Activated T-cell treated with anti-CD3 and anti-CD28 coated beads, Interleukin-2, amount 50 U/mL, for 4 hours (primary cell): ENCODE measurements at places on chromosomes 16 and 17.

GRCh38 chr17:75777296-75777922 lies 7.2 kb upstream of the UNK start:
- DNase-seq: no peak

GRCh38 chr16:65002265-65002664 lies 119.6 kb downstream of the CDH11 start:
- DNase-seq: no peak

DNA sequence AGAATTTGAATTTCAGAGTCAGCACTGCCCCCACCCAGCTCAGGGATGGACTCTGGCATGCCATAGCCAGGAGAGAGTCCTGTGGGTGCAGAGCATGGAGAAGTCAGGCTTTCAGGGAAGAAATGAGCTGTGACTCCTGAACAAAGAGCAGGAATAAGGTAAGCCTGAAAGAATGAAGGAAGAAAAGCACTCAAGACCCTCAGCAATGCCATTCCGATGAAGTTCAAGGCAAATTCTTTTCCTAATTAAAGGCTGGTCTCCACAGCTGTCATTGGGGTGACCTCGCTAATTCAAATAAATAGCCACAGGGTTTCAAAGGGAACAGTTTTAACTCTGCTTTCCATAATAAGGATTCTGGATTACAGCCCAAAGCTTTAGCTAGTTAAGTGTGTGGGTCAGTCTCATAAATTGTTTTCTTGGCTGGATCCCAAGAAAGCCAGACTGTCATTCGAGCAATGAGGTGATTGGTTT lies 31.7 kb downstream of the TOM1L2 start:
- no peak for DNase-seq

DNA sequence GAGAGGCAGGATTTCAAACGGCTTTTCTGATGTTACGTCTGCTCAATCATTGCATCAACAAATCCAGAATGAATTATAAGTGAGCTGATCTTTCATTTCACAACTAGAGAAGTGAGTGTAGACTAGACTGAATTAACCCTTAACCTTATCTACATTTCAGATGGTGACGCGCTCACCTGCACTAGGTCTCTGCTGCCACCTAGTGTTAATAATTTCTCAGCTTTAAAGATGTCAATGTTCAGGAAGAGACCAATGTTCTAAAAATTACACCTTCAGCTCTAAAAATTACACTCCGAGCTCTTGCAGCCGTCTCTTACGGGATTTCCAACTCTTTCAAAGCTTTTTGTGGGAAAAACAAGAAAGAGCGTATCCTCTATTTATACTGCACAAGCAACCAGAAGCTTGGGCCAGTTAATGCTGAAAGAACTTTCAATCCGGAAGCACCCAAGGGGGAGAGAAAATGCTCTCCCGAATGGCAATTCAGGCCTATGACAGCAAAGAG lies 88.2 kb upstream of the FA2H start:
- DNase-seq: no peak

DNA sequence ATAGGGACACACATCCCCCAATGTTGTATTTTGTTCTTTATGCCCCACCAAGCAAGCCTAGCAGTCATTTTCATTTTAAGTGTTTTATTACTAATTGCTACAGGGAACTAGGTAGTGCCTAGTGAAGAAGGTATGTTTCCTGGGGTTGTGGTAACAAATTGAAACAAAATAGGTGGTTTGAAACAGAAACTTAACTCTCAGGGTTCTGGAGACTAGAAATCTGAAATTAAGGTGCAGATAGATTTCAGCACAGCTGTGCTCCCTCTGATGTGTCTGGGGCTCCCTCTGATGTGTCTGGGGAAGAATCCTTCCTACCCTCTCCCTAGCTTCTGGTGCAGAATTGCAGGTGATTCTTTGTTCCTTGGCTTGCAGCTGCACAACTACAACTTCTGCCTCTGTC lies 390.1 kb downstream of the ZFHX3 start:
- DNase-seq: no peak

DNA sequence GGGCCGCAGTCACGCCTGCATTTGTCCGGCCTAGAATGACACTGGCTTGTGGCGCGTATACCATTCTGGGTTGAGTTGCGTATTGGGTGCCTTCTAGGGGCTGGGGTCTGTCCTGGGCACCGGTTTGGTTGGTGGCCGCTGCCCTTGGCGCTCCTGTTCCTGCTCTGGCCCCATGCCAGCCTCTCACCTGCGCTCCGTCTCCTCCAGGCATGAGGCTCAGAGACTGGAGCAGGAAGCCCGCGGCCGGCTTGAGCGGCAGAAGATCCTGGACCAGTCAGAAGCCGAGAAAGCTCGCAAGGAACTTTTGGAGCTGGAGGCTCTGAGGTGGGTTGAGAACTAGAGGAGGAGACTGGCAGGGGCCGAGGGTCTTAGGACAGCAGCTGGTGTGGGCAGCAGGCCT lies 17.4 kb downstream of the CDIPT start:
- no peak for DNase-seq

DNA sequence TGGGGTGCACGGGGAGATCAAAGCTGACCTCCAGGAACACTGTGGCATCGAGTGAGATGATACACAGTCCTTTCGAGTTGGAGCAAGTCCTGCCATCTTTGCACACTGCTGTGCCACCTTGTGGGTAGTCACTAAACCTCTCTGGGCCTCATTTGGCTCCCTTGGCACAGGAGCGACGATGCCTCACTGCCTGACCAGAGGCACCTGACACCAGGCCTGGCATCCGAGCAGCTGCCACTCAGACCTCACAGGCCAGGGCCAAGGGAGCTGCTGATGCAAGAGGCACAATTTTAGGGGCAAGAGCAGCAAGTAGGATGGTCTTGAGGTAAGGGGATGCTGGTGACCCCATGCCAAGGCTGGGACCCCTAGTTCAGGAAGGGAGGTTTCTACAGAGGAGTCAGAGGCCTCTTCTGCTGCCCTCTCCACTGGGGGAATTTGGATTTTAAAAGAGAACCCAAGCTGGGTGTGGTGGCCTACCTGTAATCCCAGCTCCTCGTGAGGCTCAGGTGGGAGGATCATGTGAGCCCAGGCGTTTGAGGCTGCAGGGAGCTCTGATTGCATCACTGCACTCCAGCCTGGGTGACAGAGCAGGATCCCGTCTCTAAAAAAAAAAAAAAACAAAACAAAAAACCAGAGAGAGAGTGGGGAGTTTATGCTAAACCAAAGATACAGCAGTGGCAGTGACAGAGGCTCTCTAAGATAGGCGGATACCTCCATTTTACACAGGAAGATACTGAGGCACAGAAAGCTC lies 6.7 kb upstream of the ADGRG1 start:
- DNase-seq: no peak

DNA sequence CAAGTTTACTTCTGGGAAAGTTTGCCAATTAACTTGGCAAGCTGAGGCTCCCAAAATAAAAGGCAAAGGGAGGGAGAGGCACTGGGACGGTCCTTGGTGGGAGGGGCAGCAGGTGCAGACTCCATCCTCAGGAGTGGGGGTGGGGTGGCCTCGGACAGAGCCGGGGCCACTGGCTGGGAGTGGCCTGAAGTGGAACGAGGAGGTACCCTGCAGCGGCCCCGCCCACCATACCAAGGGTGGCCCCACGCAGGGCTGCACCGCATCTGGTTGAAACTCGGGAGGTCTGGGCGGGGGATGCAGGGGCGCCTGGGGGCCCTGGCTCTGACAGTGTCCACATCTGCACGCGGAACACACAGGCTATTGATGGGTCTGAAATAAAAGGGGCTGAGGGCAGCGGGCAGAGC lies 42.4 kb upstream of the SLC38A10 start:
- DNase-seq: no peak

DNA sequence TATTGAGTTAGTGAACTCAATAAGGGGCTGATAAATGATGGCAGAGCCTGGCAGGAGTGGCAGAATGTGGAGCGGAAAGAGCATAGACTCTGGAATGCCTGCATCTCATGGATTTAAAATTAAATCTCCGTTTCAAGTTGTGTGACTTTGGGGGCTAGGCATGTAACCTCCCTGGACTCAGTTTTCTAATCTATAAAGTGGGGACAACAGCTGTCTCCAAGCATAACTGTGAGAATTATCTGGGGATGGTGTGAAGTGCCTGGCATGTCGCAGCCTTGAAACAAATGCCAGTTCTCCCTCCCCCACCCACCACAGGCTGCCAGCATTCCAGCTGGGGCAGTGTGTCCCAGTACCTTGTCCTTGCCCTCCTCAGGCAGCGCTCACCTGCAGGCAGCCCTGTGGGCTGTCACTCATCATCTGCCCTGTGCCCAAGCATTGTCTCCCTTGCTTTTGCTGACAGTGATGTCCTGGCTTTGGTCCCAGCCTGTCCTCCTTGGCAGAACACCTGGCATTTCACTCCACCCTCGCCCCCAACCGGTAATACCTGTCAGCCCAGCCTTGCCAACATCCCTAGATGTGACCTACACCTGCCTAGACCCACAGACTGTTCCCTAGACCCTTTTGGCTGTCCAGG lies 129.6 kb downstream of the MRM1 start:
- DNase-seq: no peak

- no peak for DNase-seq
These were observed 15.5 kb downstream of the SNX11 start for GRCh38 chr17:48123111-48123510.

DNA sequence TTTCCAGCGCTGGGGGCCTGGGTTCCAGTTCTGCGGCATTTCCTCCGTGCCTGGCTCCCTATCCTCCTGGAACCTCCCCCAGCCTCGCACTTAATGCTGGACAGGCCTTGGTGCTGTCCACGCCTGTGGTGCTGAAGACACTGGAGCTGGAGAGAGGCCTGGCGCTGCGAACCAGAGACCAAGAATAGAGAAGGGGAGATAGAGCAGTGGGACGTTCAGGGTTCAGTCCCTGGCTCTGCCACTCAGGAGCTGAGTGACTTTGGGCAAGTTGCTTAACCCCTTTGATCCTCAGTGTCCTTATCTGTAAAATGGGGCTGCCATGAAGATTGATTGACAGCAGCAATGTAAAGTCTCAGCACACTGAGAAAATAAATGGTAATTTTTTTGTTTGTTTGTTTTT lies 11.9 kb downstream of the SBK1 start:
- no peak for DNase-seq

DNA sequence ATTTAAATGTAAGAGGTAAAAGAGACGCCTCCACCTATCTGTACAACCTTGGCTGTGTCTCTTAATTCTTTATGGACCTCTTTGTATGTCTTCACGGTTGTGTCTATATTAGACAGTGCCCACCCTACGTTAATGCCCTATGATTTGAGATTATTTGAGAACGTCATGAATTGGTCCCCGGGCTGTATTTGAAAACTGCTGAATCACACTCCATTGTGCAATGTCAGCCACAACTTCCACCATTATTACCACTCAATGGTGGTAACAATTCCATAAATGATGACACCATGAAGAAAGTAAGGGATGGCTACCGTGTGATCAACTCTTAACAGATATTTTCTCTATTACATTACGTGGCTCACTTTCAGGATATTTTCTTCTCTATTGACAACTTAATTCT lies 182.4 kb upstream of the RBFOX1 start:
- DNase-seq: no peak

- DNase-seq: no peak
These were observed 251.5 kb upstream of the SOX9 start for GRCh38 chr17:71869293-71869692.
